Neural progenitor cell (in vitro differentiated cells): ENCODE measurements at places on chromosomes 11 and 22.

- DNase-seq = no peak
Observed at GRCh38 chr11:65435411-65435931, 12.9 kb downstream of the NEAT1 start.

GRCh38 chr11:87301785-87302540 is 264.2 kb downstream of the TMEM135 start:
- no peak for DNase-seq

- no peak for DNase-seq
Observed at GRCh38 chr11:1202154-1202775, 20.6 kb upstream of the MUC5B start.

DNA sequence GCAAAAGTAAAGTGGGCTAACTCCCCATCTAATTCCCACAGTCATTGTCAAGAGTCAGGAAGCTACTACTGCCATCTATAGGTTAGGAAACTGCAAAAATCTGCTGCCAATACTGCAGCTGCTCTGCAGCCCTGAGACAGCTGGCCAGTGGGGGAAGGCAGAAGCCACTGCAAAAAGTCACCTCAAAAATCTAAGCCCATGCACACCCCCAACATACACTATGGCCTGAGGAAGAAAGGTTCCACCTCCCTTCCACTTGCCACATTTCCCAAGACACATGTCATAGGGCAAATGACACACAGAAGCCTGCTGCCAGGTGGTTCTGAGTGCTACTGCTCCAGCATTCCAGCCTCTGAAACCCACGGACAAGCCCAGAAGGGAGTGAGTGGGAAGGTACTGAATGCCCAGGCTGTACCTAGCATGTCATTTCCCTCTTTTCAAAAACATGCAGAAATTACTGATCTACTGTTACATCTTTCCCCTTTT is 36.9 kb downstream of the DGCR2 start:
- no peak for DNase-seq

DNA sequence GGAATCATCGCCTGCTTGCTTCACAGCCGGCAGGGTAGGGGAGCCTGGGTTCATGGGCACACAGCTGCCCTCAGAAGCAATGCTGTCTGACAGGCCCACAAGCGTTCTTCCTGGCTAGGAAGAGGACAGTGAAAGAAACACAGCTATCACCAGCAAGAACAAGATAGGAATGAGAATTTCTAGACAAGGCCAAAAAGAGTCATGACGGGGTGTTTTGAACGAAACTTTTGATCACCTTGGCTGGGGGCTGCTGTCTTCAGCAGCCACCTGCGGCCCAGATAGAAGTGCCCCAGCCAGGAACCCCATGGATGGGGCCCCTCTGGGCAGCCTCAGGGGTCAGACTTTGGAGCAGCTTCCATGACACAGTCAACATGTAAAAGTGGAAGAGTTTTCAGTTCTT is 41.8 kb downstream of the GAB4 start:
- no peak for DNase-seq

DNA sequence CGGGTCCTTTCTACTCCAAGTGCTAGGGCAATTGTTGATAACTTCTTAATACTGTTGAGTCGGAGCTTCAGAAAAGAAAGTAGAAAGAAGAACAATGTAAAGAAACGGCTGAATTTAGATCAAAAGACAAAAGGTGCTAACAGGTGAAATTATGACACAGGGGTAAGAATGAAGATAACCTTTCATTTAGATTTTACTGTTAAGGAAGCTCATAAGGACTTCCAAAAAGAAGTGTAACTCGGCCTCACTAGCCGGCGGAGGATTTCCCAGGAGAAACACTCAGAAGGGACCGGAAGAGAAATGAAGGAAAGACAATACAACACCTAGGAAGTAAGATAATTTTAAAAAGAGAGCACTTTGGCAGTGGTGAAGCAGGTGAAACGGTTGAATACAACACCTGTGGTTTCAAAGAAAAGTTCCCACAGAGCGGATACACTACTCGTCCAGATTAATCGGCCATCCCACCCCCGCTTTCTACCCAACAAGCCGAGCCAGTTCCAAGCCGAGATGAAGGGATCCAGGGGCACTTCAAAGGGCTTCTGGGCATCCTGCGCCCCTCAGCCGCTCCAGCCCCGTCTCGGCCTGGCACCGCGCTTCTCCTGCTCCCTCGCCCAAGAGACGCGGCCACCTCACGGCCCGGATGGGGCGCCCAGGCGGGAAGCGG is 737 bp downstream of the PPP2R1B start:
- DNase-seq = no peak

- DNase-seq = no peak
Observed at GRCh38 chr11:18485913-18486528, 30.4 kb downstream of the LDHAL6A start.

DNA sequence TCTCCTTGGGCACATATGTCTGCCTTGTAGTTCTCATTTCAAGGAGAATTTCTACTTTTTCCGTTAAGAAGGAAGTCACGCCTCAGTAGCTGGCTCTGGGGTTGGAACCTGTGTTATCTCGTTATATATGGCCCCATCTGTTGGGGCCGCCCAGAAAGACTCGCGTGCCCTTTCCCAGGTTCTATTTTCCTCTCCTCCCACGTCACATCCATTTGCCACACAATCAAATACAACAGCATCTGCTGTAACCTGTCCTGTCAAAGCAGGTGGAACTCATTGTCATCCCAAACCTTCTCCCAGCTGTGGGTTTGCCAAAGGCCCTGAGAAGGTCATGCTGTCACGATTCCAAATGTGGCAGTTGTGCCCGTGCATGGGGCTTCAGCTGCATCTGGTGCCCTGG is 213.1 kb upstream of the ZBED5 start:
- DNase-seq = no peak

GRCh38 chr11:128825050-128825784 is 41.9 kb downstream of the KCNJ1 start:
- no peak for DNase-seq

DNA sequence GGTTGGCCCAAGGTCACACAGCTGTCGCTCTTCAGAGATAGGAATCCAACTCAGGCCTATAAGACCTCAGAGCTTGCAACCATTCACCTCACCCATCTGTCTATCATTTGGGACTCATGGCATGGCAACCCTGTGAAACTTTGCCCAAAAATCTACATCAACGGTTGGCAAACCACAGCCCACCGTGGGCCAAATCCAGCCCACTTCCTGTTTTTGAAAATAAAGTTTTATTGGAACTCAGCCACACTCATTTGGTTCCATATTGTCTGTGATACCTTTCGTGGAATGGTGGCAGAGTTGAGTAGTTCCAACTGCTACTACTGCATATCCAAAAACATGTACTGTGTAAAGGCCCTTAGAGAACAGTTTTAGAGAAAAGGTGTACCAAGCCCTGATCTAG is 307.8 kb downstream of the MN1 start:
- no peak for DNase-seq

GRCh38 chr22:50289942-50290630 is 17.4 kb downstream of the PLXNB2 start:
- no peak for DNase-seq

- no peak for DNase-seq
Observed at GRCh38 chr22:29204455-29205183, 1.1 kb upstream of the EMID1 start.

GRCh38 chr11:129930743-129931142 is 35.4 kb upstream of the NFRKB start:
- no peak for DNase-seq

- DNase-seq = peak; percentile 98
Observed at GRCh38 chr11:83285771-83286528, at the start of gene CCDC90B. CCDC90B (minus strand) TSS chr11:83286367; CDS start chr11:83285972, 395 bp downstream.

GRCh38 chr11:66800720-66801428 is 42.4 kb upstream of the RCE1 start:
- DNase-seq = no peak
